Right cardiac atrium (tissue), 5 donors: ENCODE measurements at places on chromosomes 1 and 21.

- DNase-seq = no peak
Measured at GRCh38 chr21:34912022-34912945, 136.8 kb downstream of the RUNX1 start.

DNA sequence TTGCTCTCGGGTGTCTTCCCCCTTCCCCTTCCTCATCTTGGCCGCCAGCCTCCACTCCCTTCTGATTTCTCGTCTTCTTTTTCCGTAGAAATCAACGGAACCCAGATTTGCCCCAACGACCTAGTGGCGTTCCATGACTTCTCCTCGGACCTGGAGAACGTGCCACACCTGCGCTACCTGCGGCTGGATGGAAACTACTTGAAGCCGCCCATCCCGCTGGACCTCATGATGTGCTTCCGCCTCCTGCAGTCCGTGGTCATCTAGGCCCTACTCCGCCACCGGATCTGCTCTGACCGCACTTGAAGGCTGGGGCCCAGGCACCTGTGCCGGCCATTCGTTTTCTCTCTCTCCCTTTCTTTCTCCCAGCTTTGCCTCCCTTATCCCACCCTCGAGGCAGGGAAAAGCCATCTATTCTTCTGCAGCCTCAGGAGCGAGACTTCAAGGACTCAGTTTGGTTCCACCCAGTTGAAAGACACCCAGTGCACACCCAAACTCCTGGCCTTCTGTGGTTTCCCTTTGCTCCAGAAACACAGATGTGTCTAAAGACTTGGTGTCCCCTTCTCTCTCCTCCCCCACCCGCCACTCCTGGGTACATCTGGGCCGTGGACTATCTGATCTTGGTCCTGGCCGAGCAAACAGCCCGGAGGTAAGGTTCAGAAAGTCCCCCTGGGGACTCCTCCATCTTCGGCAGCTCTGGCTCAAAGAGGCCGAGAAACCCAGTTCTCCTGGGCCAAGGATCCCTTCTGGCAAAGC lies 7.2 kb upstream of the OPTC start:
- peak; percentile 57 for DNase-seq

DNA sequence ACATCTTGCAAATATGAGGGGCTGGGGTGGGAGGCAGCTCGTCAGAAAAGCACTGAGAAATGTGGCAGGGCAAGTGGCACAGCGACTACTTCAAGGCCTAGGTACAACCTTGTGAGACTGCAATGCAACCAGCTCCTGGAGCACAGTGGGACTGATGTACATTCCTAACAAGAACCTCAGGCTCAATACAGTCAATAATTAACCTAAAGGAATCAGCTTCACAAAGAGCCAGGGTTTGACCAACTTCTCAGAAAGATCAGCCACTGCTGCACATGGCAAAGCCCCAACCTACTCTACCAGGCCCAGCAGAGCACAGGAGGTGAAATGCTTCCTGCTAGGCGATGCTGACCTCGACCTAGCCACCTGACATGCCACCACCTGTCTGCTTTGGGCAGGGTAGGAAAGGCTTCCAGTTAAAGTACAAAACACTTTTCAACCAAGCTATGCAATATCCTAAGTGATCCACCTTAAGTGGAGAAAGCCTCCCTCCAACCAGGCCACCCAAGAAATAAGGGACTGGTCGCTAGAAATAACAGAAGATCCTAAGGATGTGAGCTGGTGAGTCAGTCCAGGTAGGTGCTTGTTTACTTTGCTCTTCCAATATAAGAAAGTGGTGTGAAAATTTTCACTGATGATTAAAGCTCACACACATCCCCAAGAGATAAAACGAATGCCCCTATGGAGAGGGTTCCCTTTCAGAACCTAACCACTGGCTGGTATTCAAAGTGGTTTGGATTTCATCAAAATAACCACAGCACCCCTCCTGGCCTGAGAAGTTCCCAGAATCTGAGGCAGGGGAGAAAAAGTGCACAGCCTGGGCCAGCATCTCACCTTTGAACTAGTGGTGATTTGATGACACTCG lies 2.1 kb downstream of the RIPK4 start:
- no peak for DNase-seq

DNA sequence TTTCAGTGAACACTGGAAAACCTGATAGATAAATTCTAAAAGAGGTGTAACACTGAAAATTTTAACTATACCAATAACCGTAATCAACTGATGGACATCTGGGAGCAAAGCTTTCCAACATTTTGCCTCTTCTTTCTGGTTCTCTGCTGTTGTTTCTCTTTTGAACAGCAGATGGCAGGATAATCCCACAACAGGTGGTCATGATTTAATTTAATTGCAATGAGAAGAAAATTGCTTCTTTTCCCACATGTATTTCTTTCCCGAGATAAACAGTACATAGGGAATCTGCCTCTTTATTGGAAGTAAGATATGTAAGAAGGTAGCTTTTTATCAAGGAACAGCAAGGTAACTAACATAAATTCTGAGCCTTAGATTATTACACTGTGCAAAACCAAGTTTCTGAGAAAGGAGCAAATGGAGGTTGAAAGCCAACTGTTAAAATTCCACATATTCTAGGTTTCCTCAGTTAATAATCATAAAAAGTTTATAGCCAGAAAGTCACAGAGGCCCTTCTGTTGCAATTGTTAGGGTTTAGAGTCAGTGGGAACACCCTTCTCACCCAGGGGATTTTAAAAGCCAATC lies 72.9 kb downstream of the RPS6KA1 start:
- DNase-seq = no peak

DNA sequence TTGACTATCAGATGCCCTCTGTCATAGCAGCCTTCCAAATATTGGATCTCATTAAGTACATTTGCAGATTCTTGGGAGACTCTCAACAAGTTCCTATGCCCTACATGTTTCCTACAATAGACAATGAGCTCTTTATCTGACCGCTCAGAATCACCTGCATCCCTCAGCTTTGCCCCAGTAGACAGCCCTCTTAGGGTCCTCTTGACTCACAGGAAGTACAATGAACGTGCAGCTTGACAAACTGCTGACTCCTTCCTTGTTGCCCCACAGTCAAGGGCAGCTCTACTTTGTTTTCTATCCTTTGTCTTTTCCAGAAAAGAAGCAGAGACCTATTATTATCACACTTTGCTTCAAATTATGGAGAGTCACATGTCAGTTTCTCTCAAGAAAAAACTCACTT lies 27.6 kb downstream of the SLC44A5 start:
- no peak for DNase-seq

- DNase-seq = no peak
Measured at GRCh38 chr1:20480951-20481617, 4.9 kb downstream of the CAMK2N1 start.

- no peak for DNase-seq
Measured at GRCh38 chr1:31272369-31272768, 24.2 kb downstream of the SNRNP40 start.

- peak; percentile 89 for DNase-seq
Measured at GRCh38 chr1:153548722-153549688, at the start of gene S100A3. TSS of gene S100A3 (minus strand) at chr1:153549258. CDS start at chr1:153548485, 773 bp downstream.

- no peak for DNase-seq
Measured at GRCh38 chr1:77639056-77639455, 43.4 kb downstream of the ZZZ3 start.

GRCh38 chr1:37128091-37128490 lies 93.8 kb upstream of the GRIK3 start:
- DNase-seq = no peak

- no peak for DNase-seq
Measured at GRCh38 chr1:169858467-169858866, 35.2 kb downstream of the SCYL3 start.

DNA sequence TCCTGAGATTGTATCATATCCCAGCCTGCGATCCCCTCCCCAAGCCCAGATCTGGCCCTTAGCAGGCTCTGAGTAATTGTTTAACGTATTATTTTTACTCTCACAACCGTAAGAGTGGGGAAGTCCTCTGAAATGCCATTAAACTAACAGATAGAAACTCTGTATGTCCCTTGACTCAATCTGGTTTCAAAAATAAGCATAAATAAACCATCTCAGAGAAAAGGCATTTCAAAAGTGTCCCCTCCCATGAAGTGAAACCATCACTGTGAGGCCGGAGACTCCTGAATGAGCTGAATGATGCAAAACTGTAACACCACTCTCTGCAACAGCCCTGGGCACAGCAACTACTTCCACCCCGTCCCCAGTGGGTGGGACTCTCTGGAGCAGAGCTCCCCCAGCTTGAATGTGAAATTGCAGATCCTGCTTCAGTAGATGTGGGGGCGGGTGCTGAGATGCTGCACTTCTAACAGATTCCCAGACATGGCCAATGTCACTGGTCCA lies 104.1 kb downstream of the SYF2 start:
- DNase-seq = no peak

GRCh38 chr1:182297335-182297734 lies 94.3 kb downstream of the GLUL start:
- no peak for DNase-seq

DNA sequence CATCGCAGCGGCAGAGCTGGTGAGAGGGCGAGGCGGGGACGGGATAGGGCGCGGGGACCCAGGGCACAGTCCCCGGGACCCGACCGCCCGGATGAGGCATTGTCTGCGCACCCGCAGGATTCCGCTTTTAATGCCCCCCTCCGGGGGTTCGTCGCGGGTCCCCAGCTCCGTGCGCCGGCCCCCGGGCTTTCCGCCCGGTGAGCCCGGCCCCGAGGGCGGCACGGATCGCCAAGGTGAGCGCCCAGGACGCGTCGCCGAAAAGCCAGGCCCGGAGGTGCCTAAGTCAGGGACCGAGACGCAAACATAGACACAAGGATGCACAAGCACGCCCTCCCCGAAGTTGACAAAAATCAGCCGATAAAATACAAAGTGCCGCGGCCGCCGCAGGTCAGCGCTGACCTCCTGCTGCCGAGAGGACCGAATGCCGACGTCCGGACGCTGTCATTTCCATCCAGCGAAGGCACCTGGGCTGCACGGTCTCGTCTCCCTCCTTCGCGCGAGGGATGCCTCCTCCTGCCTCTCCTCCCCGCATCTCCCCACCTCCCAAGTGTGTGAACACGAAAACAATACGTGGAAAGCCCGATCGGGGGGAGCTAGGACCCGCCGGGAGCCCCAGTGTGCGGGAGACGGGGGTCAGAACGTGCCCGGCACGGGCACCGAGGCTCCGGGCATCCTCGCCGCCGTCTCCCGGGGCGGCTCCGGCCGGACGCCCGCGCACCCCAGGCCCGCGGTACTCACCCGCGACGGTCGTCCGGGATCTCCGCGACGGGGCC lies 101.1 kb upstream of the SOD1 start:
- DNase-seq = no peak

- no peak for DNase-seq
Measured at GRCh38 chr1:155932081-155932480, 2.1 kb downstream of the KHDC4 start.

GRCh38 chr1:15570861-15571260 lies 14.0 kb downstream of the AGMAT start:
- no peak for DNase-seq

DNA sequence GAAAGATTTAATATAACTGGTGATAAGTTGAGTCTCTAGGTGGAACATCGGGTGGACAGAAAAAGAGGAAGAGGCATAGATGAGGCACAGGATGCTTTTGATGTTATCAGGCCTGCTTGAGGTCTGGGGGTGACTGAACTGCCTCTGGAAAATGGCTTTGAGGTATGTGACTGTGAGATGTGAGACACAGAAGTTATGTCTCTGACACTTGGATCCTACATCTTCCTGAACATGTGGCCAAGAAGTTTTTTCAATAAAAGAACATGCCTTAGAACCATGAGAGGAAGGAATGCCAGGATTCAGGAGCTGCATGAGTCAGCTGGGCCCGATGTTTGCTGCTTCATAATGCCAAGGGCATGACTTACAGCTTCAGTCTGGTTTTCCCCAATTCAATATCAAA lies 11.5 kb upstream of the AIM2 start:
- DNase-seq = no peak

DNA sequence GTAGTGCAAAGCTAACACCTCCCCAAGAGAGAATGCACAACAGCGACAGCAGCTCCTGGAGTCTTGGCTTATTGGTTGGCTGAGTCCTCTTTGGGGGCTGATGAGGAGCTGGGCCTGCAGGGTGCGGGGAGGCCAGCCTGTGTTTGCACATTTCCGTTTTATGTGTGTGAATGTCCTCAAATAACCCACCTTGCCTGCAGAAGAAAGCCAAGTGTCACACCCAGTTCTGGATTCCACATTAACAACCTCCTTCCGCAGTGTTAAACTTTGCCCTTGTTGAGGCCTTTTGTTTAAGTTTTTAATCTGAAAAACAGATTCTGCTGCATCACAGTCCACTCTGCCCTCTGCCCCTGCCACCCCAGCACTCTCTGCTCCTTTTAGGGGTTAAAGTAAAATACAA lies 274.5 kb downstream of the TM2D1 start:
- DNase-seq = peak; percentile 69

GRCh38 chr1:154478013-154478412 lies 24.0 kb upstream of the TDRD10 start:
- DNase-seq = no peak

DNA sequence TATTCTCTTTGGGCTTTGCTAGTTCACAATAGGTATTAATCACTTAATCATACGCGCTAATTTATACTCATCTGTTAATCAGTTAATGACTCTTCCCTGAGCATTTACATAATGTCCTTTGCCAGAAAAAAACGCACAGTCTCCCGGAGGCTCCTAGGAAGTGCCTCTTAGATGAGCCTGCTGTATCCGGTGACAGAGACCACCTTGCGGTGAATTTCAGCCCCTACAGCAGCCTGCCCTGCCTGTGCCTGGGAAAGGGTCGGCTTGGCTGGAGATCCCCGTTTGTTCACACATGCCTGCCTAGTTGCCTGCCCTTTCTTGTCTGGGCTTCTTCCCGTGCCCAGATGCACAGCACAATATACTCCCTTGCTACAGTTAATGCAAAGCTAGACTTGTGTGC lies 152.9 kb downstream of the ZBTB18 start:
- DNase-seq = no peak

GRCh38 chr1:151621351-151621750 lies 9.5 kb downstream of the SNX27 start:
- no peak for DNase-seq

GRCh38 chr1:55231745-55232144 lies 16.6 kb upstream of the USP24 start:
- no peak for DNase-seq

GRCh38 chr1:22545141-22545540 lies 18.1 kb upstream of the EPHA8 start:
- DNase-seq = no peak

- peak; percentile 23 for DNase-seq
Measured at GRCh38 chr1:2276803-2277580, 48.9 kb downstream of the SKI start.

GRCh38 chr1:53303243-53303642 lies 24.6 kb downstream of the LRP8 start:
- no peak for DNase-seq

- DNase-seq = peak; percentile 51
Measured at GRCh38 chr1:167663002-167663772, 33.2 kb downstream of the RCSD1 start.

DNA sequence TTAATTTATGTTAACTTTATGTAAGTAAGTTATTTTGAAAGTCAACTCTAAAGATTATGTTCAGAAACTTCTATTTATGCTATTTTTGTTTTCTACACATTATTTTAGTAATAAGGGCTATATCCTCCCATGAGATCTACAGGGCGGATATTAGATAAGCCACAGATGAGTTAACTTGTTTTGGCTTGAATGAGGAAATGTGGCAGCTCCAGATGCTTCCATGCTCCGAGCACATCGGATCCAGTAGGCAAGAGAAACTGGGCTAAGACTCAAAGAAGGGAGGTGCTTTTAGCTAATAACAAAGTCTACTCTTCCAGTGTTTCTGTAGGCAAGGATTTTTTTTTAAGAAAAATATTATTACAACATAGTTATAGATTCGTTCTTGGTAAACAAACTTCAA lies 20.0 kb upstream of the LAMC1 start:
- peak; percentile 19 for DNase-seq
